ENCODE measurements at places on chromosomes 16 and 17.

GRCh38 chr17:77722366-77722765 lies 236.1 kb upstream of the TNRC6C start:
- no peak for DNase-seq

DNA sequence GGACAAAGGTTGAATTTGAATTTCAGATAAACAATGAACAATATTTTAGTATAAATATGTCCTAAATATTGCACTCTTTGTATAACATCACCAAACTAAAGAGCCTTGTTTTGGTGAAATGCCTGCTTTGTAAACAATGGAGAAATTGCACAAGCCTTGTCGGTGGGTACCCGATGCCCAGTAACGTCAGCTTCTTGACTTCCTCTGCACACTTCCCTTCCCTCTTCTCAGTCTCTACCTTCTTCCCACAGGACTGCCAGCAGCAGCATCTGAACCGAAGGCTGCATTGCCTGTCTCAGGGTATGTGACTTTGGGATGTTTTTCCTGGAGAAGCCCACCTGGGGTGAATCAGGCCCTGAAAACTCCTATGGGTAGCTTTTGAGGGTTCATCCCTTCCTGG lies 113.9 kb downstream of the UTP18 start:
- no peak for DNase-seq

DNA sequence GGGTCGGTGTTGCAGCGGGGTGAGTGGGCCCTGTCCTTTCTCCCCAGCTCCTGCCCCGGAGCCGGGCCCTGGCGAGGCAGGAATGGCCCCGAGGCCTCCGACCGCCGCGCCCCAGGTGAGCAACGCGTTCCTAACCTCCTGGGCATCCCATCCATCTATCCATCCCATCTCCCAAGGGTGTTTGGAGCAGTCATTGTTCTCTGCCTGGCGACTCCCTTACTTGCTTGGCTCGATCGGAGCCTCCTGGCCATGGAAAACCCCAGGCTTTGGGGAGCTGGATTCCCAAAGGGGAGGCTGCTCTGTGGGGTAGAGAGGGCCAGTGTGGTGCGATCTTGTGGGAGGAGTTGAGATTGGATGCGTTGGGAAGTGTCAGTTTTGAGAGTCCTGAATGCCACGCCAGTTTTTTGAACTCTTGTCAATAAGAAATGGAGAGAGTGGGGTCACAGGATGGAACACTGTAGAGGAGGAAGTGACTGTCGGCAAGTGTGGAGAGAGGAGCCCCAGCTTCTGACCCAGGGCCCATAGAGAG lies 684 bp downstream of the ZFP90 start:
- peak; percentile 6 for DNase-seq

DNA sequence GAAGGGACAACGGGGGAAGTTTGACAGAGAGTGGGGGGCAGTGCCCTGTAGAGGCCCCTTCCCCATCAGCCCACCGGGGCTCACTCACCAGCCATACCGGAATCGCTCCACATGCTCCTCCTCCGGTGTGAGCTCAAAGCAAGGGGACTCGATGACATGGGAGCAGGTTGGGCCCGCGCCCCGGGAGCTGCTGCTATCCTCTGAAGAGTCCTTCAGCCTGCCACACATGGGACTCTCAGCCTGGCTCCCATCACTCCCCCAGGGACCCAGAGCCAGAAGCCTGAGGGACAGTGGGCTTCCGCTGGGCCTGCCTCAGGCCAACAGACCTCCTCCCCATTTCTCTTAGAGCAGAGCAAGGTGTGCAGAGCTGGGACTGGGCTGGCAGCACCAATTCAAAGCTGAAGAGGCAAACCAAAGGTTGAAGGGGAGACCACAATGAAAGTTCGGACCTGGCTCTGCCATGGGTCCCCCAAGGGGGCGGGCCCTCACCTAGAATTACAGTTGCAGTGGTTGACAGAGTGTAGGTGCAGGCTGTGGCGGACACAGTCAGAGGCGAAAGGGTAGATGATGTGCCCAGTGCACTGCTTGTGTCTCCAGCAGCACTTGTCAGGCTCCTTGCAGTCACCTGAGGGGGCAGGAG lies 7.3 kb downstream of the PROCA1 start:
- DNase-seq, result no peak

- DNase-seq, result no peak
Observed at GRCh38 chr16:25018972-25019617, 3.9 kb upstream of the ARHGAP17 start.

- DNase-seq, result no peak
Observed at GRCh38 chr17:35192708-35193107, 1.5 kb downstream of the SLC35G3 start.

- DNase-seq, result no peak
Observed at GRCh38 chr17:1997927-1998742, 27.0 kb downstream of the RTN4RL1 start.

DNA sequence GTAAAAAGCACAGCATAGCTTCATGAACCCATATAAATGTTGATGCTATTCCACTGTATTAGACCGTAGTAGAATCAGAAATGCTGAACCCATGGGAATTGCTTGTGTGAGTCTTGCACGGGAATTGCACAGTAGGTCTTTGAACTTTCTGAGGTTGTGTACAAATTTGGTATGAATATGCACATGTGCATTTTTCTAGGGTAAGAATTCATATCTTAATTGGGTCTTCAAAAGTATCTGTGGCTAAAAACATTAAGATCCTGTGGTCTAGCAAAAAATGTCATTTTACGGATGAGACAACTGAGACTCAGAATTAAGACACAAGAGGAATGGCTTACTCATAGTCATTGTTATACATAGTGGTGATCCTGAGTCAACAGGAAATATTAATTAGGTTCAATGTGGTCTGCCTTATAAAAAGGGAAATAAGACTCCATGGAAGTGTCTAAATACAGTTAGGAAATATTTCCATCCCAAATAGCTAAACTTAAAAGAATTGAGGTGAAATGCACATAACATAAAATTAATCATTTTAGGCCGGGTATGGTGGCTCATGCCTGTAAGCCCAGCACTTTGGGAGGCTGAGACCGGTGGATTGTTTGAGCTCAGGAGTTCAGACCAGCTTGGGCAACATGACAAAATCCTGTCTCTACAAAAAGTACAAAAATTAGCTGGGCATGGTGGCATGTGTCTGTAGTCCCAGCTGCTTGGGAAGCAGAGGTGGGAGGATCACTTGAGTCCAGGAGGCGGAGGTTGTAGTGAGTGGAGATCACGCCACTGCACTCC lies 22.8 kb downstream of the TAOK1 start:
- no peak for DNase-seq

DNA sequence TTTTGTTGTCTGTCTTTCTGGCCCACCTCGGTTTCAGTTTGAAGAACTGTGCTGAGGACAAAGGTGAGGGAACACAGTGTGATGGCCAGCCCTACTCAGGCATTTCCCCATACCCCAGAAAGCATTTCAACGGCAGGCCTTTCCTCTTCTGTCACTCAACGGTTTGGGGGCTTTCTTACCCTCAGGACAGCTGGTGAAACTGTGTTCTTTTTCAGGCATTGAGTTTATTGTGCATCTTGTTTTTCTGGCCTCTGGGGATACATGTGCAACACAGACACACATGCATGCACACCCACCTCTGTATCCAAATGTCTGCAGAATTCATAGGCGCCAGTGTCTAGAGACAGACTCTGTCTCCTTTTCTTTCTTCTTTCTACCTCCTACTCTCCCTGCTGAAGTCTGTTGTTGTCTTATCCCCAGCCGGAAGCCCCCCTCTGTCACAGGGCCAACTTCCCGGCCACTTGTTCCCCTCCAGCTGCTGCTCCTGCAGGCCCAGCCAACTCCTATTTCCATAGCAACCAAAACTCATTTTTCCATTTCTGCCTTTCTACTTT lies 17.0 kb downstream of the CHD9 start:
- DNase-seq, result no peak

DNA sequence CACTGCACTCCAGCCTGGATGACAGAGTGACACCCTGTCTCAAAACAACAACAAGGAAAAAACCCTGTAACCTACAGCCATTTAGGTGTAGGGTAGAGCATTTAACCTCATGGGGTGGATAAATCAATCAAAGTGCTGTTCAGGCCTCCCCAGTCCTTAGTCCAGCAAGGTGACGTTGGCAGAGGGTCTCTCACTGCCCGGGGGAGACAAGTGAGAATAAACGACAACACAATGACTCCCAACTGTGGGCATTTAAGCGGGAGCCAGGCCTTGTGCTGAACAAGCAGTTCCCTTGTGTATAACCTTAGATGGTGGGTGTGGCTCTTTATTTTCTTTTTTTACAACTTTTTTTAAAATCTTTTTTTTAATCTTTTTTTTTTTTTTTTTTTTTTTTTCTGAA lies 29.3 kb downstream of the TMEM92 start:
- DNase-seq, result no peak

DNA sequence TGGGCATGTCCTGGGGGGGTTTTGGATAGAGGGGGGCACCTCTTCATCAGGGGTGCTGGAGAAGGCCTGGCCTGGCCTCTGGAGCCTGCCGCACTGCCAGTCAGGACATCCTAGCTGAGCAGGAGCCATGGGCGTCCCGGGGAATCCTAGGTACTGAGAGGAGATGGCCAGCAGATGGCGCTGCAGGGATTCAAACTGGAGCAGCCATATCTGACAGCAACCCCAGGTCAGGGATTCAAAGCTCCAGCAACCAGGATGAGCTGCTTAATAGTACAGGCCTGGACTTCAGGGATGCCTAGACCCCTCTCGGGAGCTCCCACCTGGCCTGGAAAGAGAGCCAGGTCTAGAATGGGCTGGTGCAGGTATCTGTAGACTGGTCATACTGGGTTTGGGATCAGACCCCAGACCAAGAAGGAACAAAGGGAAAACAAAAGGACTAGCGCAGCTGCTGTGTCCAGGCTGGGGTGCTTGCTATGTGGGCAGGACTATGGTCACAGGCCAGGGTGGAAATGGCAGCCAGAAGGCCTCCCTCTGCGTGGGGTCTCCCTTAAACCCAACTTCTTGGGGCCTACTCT lies 306.9 kb upstream of the RBFOX1 start:
- DNase-seq, result no peak

DNA sequence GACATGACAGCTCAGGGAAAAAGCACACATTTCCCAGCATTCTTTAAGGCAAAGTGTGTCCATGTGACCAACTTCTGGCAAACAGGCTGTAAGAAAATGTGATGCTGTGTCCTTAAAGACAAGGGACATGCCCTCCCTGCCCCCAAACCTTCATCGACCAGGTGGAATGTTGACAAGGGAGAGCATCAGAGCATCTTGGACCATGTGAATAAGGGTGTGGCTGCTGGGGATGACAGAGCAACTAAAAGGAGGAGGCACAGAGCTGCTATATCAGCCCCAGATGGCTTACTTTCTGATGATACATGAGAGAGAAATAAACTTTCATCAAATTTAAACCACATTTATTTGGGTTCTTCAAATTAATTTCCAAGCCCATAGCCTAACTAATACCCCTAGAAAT lies 2.2 kb upstream of the ZNF23 start:
- DNase-seq, result no peak

- no peak for DNase-seq
Observed at GRCh38 chr16:64910356-64910755, 211.5 kb downstream of the CDH11 start.

DNA sequence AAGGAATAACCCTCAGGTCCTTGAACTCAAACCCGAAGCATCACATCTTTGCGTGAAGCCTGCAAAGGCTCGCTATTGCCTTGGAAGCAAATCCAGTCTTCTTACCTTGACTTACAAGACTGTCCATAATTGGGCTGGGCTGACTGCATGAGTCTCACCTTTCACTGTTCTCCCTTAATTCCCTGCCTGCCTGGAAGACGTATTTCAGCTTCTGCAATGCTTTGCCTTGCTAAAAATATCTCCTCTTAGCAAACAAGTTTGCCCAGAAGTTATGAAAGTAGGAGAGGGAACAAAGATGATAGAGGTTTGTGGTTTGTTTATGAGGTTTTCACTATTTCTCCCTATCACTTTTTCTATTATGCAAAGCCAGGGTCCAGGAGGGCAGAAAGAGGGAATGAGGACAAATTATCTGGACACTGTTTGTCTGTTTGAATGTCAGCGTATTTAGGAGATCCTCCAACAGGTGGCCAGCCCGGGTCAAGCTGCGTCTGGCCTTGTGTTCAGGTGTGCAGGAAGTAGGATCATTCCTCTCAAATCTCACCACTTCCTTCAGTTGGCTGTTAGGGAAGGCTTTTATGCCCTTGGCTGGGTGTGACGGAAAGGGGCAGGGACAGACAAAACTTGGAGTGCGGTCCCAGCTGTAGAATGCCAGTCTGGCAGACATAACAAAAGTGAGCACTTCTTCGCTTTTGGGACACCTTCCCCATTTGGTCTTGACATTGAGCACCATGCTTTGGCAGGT lies 488.9 kb downstream of the CDH13 start:
- DNase-seq, result no peak
